ENCODE measurements at places on chromosomes 11 and 22. TPM values are rescaled to one million over a fixed set of nuclear protein-coding genes. Genes with fewer than 3 reads are reported as not detected.

MUC6 gene
- not detected for total RNA-seq

OR52K2 gene
- total RNA-seq: not detected

NDUFC2 gene
- 209 TPM for total RNA-seq

TUBGCP6 gene
- 41.4 TPM for total RNA-seq

TMEM45B gene
- 5.8 TPM for total RNA-seq

DNA sequence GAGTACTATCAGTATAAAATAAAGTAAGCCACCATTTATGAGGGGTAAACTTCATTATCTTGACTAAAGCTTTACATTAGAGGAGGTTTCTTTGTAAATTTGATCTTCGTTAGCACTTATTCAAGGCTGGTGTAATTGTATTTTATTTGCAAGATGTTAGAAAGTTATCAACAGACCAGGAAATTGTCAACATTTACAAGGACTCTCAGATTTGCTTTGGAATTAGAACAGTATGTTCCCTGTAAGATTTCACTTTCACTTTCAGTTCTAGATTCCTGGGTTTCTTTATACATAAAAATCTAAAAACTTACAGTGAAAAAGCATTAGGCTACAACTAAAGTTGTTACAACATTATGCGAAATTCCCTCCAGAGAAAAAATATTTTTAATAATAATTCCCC is 4.6 kb upstream of the BIRC3 start:
- peaks cover 6% of the 10 kb centered on the region for H3K36me3 ChIP-seq
- no peak for DNase-seq
- H3K4me1 ChIP-seq: peaks cover 60% of the 10 kb centered on the region
- peak overlapping the region; percentile 68 for H3K4me3 ChIP-seq

GRCh38 chr22:20763630-20764470 is 10.1 kb upstream of the SERPIND1 start:
- H3K27ac ChIP-seq: no peak overlapping the region
- no peaks in the 10 kb centered on the region for H3K27me3 ChIP-seq
- no peaks in the 10 kb centered on the region for H3K4me1 ChIP-seq
- H3K4me3 ChIP-seq: no peak overlapping the region
- peaks cover 22% of the 10 kb centered on the region for H3K36me3 ChIP-seq

DNA sequence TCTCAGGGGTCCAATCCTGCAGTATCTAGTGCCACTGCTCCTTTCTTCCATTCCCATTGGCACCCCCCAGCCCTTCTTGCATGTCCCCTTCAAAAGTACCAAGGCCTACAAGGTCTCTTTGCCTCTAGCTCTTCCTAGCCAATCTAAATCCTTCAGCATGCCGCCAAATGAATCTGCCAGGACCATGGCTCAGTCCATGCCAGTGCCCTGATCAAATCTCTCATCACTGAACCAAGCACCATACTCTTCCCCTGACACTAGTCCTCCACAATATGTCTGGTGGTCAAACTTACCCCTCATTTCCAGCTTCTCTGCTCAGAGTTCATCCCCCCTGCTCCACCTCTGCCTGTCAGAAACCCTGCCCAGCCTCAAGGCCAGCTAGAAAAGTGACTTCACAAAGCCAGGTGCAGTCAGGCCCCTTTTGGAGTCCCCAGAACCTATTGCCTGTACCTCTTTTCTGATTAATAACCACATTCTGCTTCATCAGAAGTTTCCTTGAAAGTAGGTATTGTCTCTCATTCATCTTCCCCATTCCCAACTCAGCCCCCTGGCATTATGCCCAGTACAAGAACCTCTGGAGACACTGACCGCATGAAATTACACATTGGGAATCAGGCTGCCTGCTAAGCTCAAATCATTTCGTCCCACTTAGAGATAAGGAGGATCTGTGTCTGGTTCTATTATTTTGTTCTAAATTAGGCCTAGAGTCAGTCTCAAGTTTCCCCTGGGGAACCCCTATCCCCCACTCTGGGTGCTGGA is 11.4 kb downstream of the FEN1 start:
- H3K36me3 ChIP-seq: peaks cover 31% of the 10 kb centered on the region
- no peak for DNase-seq
- no peak overlapping the region for H3K27ac ChIP-seq
- no peaks in the 10 kb centered on the region for H3K27me3 ChIP-seq
- no peak overlapping the region for H3K4me3 ChIP-seq

DNA sequence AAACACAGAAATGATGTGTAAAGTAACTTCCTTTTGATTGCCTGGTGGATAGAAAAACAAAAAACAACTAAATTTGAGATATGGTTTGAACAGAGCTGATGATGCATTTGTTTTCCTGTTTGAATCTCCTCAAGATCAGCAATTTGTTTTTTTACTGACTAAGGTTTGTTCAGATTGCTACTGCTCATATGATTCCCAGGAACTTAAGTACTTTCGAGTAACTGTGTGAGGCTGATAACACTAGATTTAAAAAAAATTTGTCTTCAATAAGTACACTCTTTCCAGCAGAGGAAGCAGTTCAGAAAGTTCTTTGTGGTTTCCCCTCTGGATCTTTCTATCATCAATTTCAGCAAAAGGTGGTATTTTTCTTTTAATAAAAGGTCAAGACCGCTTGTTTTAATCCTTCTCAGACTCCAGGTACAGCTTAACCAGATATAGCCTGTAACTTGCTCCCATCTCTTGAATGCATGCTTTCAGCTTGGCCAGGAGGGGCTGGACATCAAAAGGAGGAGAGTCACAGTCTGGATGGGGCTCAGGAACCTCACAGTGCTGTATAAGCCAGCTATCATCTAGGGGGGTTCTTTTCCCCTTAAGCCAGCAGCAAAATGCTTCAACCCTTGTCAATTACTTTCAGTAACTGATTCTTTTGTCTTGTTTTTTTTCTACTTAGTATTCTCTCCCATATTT is 12.3 kb upstream of the MS4A6E start:
- no peak for DNase-seq
- H3K4me3 ChIP-seq: no peak overlapping the region
- H3K27me3 ChIP-seq: peaks cover 20% of the 10 kb centered on the region
- no peak overlapping the region for H3K27ac ChIP-seq

DNA sequence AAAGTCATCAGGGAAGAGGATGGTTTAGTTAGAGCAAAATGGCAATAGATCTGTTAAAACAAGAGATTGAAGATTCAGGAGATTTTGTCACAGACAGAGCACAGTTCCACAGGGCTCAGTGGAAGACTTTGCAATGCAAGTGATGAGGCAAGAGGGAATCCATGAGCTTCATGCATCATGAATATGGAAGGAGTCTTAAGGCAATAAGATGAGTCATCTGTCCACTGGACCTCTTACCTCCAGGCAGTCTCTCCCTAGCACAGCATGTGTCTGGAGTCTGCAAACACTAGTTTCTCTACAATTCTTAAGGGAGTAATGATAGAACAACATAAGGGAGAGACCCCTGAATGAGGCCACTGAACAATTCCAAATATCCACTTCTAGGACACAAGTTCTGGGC is 245.7 kb downstream of the NXPE2 start:
- H3K4me3 ChIP-seq: no peak overlapping the region
- H3K27me3 ChIP-seq: no peaks in the 10 kb centered on the region
- H3K27ac ChIP-seq: no peak overlapping the region
- no peaks in the 10 kb centered on the region for H3K36me3 ChIP-seq

GRCh38 chr22:35509451-35509850 is 31.2 kb upstream of the RASD2 start:
- H3K4me1 ChIP-seq: no peaks in the 10 kb centered on the region
- H3K27ac ChIP-seq: no peak overlapping the region
- H3K36me3 ChIP-seq: no peaks in the 10 kb centered on the region
- H3K4me3 ChIP-seq: no peak overlapping the region

DNA sequence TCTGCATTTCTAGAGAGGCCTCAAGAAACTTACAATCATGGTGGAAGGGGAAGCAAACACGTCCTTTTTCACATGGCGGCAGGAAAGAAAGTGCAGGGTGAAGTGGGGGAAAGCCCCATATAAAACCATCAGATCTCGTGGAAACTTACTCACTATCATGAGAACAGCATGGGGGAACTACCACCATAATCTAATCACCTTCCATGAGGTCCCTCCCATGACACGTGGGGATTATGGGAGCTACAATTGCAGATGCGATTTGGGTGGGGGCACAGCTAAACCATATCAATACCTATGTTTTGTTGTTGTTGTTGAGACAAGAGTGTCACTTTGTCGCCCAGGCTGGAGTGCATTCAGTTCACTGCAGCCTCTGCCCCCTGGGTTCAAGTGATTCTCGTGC is 29.9 kb downstream of the SFI1 start:
- peaks cover 62% of the 10 kb centered on the region for H3K36me3 ChIP-seq
- peak; percentile 76 for DNase-seq
- no peaks in the 10 kb centered on the region for H3K27me3 ChIP-seq
- peak overlapping the region; percentile 96 for H3K27ac ChIP-seq
- H3K4me1 ChIP-seq: peaks cover 64% of the 10 kb centered on the region

- no peak overlapping the region for H3K4me3 ChIP-seq
- H3K27ac ChIP-seq: no peak overlapping the region
- H3K36me3 ChIP-seq: no peaks in the 10 kb centered on the region
- DNase-seq: no peak
- peaks cover 2% of the 10 kb centered on the region for H3K4me1 ChIP-seq
These were observed 34.8 kb downstream of the MRGPRX2 start for GRCh38 chr11:19025481-19026406.

DNA sequence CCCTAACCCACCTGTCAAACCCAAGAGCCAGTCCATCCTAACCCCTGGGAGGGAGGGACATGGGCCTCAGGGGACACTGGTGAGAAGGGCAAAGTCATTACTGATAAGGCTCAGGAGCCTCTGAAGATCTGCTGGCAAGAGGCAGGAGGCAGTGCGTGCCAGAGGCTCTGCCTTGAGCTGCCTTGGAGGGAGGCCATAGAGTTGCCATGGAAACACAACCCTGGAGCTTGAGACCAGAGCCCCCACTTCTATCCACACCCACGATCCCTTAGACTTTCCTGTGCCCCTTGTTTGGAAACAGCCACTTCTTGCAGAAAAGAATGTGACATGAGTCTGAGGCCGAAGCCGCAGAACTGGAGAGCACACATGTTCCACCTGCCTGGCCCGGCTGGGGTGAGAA is 89.7 kb upstream of the CSNK2A3 start:
- no peak for DNase-seq
- H3K27ac ChIP-seq: no peak overlapping the region
- H3K4me1 ChIP-seq: no peaks in the 10 kb centered on the region
- no peaks in the 10 kb centered on the region for H3K27me3 ChIP-seq
- no peaks in the 10 kb centered on the region for H3K36me3 ChIP-seq
- no peak overlapping the region for H3K4me3 ChIP-seq
